ENCODE measurements at places on chromosomes 2 and 18. TPM values are rescaled to one million over a fixed set of nuclear protein-coding genes. Genes with fewer than 3 reads are reported as not detected.

The PARD3B gene
- 44.8 TPM for total RNA-seq

The CNGA3 gene
- total RNA-seq, result not detected

The CYP26B1 gene
- total RNA-seq, result 48.2 TPM

The NGEF gene
- total RNA-seq, result 1.7 TPM

The STON1 gene
- 32.5 TPM for total RNA-seq

The PRKCE gene
- total RNA-seq, result 24.3 TPM

The TUBA3E gene
- not detected for total RNA-seq

The SERPINB10 gene
- total RNA-seq, result 1.2 TPM

The CNDP1 gene
- total RNA-seq, result 0.23 TPM

The LAMA1 gene
- total RNA-seq, result 63.7 TPM

The TMEM198 gene
- 4.6 TPM for total RNA-seq

The RFTN2 gene
- 12.9 TPM for total RNA-seq

Measured in metanephros (tissue), 2 donors.